ENCODE measurements at places on chromosomes 5 and 9.

GRCh38 chr5:172140866-172141265, 47.2 kb downstream of the STK10 start:
- no peak overlapping the region for H3K4me3 ChIP-seq
- H3K4me1 ChIP-seq = peaks cover 22% of the 10 kb centered on the region
- H3K27me3 ChIP-seq = no peaks in the 10 kb centered on the region
- peaks cover 3% of the 10 kb centered on the region for H3K36me3 ChIP-seq
- no peak overlapping the region for H3K27ac ChIP-seq

DNA sequence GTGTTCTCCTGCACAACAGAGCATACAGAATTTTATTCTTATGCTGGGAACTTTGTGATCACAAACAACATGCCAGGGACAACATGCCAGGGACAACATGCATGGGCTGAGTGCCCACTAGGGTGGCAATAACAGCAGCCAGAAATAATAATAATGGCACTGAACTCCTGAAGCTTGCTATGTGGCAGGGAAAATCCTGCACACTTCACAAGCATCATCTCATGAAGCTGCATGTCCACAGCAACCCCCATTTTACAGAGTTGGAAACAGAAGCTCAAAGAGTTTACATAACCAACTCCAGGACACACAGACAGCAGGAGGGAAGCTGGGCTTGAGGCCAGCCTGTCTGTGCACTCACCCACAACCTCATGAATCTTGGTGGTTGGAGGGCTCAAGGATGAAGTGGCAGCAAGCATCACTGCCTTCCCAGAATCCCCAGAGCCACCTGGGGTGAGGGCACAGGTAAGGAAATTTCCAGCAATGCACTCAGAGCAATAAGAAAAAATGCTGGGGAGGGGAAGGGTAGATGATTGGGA, 111.4 kb downstream of the GABBR2 start:
- H3K27me3 ChIP-seq = peaks cover 28% of the 10 kb centered on the region
- H3K4me3 ChIP-seq = no peak overlapping the region
- no peaks in the 10 kb centered on the region for H3K36me3 ChIP-seq
- DNase-seq = no peak
- H3K4me1 ChIP-seq = peaks cover 1% of the 10 kb centered on the region

DNA sequence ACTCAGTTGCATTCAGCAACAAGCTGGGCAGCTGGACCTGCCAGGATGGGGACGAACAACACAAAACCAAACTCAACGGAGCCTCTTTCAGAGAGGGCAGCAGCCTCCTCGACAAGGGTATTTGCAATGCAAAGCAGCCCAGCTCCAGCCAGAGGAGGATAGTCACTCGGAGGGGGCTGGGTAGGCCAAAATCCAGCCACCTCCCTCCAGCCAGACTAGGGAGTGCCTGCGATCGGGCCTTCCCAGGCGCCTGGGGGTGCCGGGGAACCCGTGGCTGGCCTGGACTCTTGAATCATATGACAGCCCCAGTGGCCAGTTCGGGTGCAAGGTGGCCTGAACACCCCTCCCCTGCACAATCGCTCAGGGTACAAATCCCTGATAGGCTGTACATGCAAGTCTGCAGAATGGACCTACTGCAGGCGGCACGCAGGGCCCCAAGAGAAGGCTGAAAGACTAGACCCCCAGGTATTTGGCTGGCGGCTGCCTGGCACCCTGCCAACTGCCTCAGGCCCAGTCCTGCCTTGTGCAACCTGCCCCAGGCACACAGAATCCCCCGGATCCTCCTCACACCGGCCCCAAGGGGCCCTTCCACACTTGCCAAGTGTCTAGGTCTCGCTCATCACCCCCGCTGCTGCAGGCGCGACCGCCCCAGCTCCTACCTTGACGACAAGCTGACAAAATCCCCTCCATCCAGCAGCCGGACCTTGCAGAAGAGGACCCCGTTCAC, 1.3 kb downstream of the EEIG1 start:
- DNase-seq = peak; percentile 68
- H3K36me3 ChIP-seq = no peaks in the 10 kb centered on the region

DNA sequence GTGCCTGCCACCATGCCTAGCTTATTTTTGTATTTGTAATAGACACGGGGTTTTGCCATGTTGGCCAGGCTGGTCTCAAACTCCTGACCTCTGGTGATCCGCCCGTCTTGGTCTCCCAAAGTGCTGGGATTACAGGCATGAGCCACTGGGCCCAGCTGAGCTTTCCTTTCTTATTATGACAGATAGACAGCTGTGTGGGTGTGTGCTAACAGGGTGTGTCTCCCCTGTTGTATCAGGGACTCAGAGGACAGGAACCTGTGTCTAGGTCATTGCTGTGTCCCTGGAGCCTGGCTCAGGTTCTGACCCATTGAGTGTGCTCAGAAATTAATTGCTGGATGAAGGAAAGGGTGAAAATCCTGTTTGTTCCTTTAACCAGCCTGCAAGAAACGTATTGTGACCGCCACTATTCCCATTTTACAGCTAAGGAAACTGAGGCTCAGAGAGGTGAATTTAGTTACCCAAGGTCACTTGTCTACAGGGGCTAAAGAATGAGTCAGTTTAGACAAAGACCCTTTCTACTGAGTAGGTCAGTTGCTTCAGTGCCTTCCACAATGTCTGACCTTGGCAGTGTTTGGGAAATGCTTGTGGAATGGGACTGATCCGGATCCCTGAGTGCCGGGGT, 16.8 kb downstream of the NCS1 start:
- H3K4me1 ChIP-seq = peaks cover 70% of the 10 kb centered on the region
- H3K4me3 ChIP-seq = no peak overlapping the region
- no peak overlapping the region for H3K27ac ChIP-seq
- no peaks in the 10 kb centered on the region for H3K27me3 ChIP-seq
- no peaks in the 10 kb centered on the region for H3K36me3 ChIP-seq

- no peak overlapping the region for H3K4me3 ChIP-seq
- H3K36me3 ChIP-seq = no peaks in the 10 kb centered on the region
- DNase-seq = no peak
- H3K27ac ChIP-seq = no peak overlapping the region
- H3K27me3 ChIP-seq = no peaks in the 10 kb centered on the region
- H3K4me1 ChIP-seq = no peaks in the 10 kb centered on the region
These were observed 131.3 kb upstream of the ARRDC3 start for GRCh38 chr5:91514400-91514799.

GRCh38 chr5:148397968-148398595, 14.3 kb downstream of the FBXO38 start:
- no peaks in the 10 kb centered on the region for H3K4me1 ChIP-seq
- H3K4me3 ChIP-seq = no peak overlapping the region
- H3K27me3 ChIP-seq = no peaks in the 10 kb centered on the region
- DNase-seq = no peak

DNA sequence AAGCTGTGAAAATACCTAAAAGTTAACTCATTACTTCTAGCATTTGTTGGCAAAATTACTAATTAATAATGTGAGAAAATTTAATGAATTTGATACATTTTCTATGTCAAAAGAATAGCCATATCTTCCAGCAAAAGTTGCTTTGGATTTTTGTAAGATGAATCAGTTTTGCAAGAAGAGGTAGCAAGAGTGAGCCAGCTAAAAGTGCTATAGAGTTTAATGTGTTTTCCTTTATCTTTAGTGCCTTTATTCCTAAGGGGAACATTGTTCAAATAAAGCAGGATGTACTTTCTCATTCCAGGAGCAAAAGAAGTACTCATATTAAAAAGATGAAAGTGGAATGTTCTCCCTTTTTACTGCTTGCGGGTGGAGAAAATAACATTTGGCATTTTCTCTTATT, 622.2 kb downstream of the ANXA1 start:
- no peaks in the 10 kb centered on the region for H3K4me1 ChIP-seq
- H3K27me3 ChIP-seq = no peaks in the 10 kb centered on the region
- DNase-seq = no peak
- H3K4me3 ChIP-seq = no peak overlapping the region
- no peaks in the 10 kb centered on the region for H3K36me3 ChIP-seq

- H3K4me3 ChIP-seq = no peak overlapping the region
- no peak overlapping the region for H3K27ac ChIP-seq
- H3K27me3 ChIP-seq = peaks cover 9% of the 10 kb centered on the region
- no peaks in the 10 kb centered on the region for H3K4me1 ChIP-seq
These were observed 167.8 kb upstream of the TUT7 start for GRCh38 chr9:86521977-86522376.

DNA sequence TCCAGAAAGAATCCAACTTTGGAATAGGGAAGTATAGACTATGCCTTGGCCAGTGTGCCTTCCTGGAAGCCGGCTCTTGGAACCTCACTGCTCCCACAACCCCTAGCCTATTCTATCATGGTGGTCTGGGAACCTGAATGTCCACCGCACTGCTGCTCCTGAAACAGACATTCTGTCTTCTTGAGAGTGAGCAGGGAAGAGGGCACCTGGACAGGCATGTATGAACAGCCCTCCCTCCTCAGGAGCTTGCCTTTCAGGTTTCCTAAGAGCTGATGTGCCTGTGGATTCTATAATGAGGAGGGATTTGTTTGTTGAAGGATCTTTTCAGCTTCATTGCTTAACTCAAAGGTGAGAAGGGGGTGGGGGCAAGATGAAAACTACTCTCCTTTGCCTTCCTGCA, 55.1 kb upstream of the XPA start:
- H3K4me3 ChIP-seq = no peak overlapping the region
- peaks cover 42% of the 10 kb centered on the region for H3K27me3 ChIP-seq
- H3K27ac ChIP-seq = no peak overlapping the region

GRCh38 chr5:142906863-142907671, 136.9 kb downstream of the ARHGAP26 start:
- H3K4me3 ChIP-seq = peak overlapping the region; percentile 49
- peaks cover 5% of the 10 kb centered on the region for H3K36me3 ChIP-seq
- DNase-seq = peak; percentile 58
- no peak overlapping the region for H3K27ac ChIP-seq
- no peaks in the 10 kb centered on the region for H3K27me3 ChIP-seq

DNA sequence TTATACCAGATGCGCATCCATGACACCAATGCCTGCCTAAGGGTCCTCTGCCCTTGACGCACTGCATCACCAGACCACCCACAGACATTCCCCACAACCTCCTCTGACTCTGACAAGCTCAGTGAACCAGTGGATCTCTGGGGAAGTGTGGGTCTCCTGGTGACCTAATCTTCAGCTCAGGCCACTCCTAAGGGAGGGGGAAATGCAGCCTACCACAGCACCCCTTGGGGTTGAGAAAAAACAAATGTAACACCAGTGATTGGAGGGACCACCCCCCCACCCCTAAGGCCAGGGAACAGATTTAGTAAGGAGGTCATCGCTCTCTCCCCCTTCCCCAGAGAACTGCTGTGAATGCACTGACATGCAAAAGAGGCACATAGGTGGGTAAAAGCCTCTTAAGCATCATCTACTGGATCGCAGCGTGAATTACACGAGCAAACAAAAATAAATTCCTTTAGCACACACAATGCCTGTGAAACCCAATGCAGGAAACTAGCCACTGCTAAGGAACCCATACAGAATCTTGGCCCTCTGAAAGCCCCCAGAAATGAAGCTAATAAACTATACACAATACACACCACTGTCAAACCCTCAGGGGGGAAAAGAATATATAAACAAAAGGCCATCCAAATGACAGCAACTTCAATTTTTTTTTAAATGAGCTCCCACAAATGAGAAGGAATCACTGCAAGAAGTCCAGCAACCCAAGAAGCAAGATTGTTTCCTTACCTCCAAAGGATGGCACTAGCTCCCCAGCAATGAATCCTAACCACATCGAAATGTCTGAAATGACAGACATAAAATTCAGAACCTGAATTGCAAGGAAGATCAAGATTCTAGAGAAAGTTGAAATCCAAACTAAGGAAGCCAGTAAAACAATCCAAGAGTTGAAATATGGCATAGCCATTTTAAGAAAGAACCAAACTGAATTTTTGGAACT, 513.7 kb upstream of the PTGER4 start:
- DNase-seq = no peak
- no peaks in the 10 kb centered on the region for H3K36me3 ChIP-seq
- H3K4me3 ChIP-seq = no peak overlapping the region
- no peaks in the 10 kb centered on the region for H3K4me1 ChIP-seq

Data from mesenchymal stem cell (in vitro differentiated cells and primary cell).